ENCODE measurements at places on chromosomes 2 and 18.

- DNase-seq: no peak
Observed at GRCh38 chr2:96144481-96145035, 682 bp downstream of the DUSP2 start.

DNA sequence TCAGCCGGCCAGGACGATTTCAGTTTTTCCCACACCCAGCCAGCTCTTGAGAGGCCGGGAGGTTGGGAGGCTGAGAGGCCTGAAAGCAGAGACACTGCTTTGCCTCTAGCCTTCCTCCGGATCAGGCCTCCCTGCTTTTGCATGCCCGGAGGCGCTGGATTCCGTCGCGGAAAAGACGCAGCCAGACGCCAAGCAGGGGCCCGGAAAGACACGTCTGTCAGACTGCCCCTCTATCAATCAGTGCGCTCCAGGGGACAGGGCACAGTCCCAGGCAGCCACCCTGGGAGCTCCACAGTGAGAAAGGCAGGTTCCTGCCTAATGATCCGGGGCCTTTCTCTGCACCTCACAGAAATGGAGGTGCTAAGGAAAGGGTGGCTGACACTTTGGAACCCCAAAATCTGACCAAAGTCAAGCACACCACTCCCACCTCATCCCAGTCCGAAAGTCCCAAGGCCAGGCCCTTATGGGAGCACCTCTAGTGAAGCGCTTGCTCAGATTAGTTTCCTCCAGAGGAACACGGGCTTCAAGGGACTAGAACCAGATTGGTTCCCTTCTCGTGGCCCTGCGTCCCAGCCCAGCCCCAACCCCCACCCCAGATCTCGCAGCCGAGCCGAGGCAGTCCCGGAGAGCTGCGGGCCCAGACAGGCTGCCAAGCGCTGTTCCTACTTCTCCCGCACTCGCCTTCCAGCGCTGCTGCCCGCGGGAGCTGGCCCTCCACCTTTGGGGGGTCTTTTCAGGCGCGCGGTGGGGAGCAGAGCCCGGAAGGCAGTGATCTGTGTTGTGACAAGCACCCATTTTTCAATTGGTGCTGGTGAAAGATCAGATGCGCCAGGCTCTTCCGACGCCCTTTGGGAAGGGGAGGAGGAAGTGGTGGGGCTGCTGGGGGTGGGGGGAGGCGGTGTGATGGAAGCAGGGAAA, 5.0 kb downstream of the DLX1 start:
- no peak for DNase-seq

- no peak for DNase-seq
Observed at GRCh38 chr18:22826726-22827125, 106.4 kb upstream of the RBBP8 start.

DNA sequence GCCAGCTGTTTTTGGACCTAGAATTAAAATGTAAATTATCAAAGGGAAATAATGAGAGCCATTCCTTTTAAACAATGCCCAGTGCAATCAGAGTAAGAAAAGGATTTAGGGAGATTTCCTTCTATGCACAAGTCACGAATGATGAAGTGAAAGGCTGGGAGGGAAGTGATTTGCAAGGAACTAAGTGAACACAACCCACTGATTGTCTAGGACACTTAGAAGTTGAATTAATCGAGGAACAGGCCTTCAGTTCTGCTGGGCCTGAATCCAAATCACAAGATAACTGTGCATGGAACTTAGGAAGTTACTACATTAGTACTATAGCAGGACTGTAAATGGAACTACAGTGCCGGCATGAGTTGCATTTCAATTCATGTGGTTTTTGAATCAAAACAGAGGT, 17.7 kb downstream of the MAP2 start:
- no peak for DNase-seq

DNA sequence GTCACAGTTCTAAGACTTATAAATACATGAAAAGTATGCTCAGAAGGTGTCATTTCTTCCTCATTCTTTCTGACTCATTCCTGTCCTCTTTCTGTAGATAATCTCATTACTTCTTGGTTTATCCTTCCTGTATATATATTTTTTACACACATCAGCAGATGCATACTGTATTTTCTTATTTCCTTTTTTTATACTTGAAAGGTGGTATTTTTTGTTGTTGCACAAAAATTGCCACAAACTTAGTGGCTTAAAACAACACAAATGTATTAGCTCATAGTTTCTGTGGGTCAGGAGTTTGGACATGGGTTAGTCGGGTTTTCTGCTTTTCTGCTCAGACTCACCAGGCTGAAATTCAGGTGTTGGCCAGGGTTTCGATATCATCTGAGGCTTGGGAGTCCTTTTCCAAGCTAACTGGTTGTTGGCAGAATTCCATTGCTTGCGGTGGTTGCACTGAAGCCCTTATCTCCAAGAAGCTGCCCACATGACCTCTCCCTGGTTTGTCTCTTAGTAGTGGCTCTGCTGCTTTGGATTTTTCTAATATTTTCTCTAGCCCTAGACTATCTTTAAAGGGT, 162.6 kb downstream of the FMNL2 start:
- no peak for DNase-seq

DNA sequence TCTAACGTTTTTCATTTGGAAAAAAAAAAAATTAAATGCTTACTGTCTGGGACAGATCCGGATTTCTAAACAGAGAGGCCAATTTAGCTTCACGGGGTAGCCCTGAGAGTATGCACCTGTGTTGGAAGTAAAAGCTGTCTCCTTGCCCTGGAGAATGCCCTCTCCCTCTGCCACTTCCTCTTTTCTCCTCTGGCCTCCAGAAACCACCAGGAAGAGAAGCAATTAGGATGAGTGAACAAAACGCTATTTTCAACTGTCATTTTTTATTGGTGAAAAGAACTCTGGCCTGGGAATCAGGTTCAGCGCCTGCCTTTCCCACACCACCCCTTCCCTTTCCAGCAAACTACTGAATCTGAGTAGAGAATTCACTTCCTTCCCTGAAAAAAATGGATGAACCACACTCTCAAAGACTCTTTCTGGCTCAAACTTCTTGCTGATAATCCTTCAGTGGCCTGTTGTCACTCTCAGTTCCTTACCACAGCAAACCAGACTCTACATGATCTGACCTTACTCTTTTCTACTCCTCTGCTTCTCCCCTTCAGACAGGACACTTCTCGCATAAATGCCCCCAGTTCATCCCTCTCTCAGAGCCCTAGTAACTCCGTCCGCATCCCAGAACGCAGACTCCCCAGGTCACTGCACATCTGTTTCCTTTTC, 29.8 kb downstream of the KLF7 start:
- DNase-seq: no peak

DNA sequence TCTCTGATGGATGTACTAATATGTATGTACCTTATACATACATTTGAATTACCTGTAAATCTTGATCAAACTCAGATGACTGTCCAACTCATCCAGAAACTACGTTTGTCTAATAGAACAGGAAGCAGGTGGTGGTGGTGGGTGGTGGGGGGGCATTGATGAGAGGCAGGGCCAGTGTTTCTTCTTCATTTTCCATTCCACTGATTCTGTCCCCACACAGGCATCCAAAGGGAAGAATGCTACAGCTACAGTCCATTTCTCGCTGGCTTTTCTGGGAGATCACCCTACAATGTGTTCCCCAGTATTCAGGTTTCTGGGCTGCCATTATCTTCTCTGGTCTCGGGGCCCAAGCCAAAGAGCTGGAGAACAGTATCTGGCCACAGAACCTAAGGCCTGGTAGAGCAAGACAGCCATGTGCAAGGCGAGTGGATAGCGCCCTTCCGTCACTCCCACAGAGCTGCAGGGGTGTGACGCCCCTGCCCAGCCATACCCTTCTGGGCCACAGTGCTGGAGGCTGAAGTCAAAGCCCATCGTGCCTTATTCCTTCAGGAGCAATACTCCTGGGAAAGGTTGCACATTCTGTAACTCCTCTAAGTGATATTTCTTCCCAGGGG, 54.5 kb downstream of the BCL11A start:
- no peak for DNase-seq

- no peak for DNase-seq
Observed at GRCh38 chr2:156903335-156903734, 354.2 kb upstream of the GALNT5 start.

- DNase-seq: no peak
Observed at GRCh38 chr18:59735269-59735860, 38.1 kb upstream of the CCBE1 start.

- no peak for DNase-seq
Observed at GRCh38 chr18:22695674-22696073, 237.5 kb upstream of the RBBP8 start.

GRCh38 chr2:217902379-217903141, 100.2 kb downstream of the TNS1 start:
- no peak for DNase-seq

- DNase-seq: no peak
Observed at GRCh38 chr2:238320648-238321281, 447 bp downstream of the TRAF3IP1 start.

DNA sequence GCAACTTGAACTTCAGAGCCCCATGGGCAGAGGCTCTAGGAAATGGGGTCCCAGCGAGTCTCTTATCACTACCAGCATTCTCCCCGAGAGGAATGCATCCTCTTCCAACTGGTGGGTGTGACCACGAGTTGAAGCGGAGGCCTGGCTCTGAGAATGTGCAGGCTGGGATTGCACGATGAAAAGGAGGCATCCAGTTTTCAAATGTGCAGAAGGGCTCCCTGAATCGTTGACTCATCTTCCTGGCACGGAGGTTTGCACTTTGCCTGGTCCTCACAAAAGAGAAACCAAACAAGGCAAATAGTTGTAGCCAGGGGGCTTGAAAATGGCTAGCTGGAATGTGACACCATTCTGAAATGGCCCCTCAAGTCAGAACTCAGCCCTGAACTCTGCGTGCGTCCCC, 216.7 kb downstream of the GLI2 start:
- DNase-seq: no peak

DNA sequence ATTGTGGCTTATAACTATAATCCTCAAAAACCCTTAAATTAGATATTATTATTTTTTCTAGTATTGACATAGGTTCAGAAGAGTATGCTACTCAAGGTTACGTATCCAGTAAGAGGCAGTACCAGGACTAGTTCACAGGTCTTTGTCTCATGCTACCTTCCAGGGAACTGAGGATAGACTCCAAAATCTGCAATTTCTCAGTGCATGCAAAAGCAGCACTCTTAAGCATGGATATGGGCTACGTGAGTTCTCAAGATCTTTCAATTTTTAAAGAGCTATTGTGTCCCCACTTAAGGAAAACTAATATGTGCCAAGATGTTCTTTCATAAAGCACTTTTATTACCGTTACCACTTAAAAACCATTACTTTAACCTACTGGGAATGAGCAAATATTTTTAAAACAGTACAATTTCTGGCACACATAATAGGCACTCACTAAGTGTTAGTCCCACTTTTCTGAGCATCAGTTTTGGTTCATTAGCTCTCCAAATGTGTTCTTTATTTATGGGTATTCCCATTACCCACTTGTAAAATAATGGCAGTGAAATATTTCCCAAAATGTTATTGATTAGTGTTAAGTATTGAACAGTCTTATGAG, 113.8 kb upstream of the TTN start:
- no peak for DNase-seq

DNA sequence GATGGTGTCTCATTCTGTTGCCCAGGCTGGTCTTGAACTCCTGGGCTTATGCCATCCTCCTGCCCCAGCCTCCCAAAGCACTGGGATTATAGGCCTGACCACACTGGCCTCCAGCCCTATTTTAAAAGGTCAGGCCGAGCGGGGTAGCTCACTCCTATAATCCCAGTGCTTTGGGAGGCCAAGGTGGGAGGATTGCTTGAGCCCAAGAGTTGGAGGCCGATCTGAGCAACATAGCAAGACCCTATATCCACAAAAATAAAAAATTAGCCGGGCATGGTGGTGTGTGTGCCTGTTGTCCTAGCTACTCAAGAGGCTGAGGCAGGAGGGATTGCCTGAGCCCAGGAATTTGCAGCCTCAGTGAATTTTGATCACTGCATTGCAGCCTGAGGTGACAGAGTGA, 3.9 kb downstream of the CAB39 start:
- no peak for DNase-seq

DNA sequence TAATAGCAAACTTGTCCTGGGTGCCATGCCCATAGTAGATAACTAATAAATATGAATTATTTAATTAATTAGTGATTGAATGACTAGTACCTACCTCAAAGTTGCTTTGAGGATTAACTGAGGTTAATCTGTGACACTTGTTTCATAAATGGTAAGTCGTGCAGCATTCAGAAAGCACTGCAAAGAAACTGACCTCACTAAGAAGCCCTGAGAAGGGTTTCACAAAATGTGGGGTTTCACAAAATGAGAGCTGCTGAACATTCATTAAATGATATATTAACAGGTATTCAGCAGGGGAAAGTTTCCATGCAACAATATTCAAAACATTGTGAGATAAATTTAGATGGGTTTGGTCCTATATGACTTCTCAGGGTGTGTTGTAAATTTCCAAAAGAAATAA, 236.2 kb downstream of the OSR1 start:
- no peak for DNase-seq

- DNase-seq: no peak
Observed at GRCh38 chr2:238475566-238475965, 48.8 kb downstream of the ASB1 start.

DNA sequence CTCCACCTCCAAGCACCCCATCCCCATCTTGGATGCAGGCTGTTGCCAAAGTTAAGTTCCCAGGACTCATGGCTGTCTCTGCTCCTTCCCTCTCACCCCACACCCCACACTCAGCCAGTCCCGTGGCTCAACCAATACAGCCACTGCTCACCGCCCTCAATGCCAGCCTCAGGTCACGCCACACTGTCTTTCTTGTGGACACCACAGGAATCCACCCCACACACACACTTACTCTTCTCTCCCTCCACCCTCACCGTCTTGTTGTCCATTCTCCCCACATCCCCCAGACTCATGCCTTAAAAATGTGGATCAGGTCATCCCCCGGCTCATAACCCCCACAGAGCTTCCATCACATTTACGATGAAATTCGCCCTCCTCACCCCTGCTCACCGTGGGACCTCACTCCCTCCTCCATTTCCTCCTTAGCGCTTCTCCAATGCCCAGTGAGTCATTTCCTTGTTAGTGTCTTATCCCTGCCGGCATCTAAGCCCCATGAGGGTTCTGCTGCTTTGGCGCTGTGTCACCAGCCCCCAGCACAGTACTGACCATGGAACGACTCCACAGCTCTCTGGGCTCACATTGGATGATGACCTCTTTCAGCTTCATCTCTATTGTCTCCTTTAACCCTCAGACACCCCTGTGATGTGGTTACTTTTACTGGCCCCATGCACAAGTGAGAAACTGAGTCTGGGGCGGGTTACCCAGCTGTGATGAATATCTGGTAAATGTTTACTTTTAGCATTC, 13.8 kb downstream of the MLPH start:
- no peak for DNase-seq

GRCh38 chr2:166494140-166494624, at the start of gene SCN7A:
Gene SCN7A (minus strand): TSS chr2:166494249. CDS start chr2:166477696, 16,553 bp downstream.
- DNase-seq: no peak

- DNase-seq: no peak
Observed at GRCh38 chr2:6186332-6187151, 494.4 kb downstream of the SOX11 start.
